ENCODE measurements at places on chromosomes 3 and 15.

DNA sequence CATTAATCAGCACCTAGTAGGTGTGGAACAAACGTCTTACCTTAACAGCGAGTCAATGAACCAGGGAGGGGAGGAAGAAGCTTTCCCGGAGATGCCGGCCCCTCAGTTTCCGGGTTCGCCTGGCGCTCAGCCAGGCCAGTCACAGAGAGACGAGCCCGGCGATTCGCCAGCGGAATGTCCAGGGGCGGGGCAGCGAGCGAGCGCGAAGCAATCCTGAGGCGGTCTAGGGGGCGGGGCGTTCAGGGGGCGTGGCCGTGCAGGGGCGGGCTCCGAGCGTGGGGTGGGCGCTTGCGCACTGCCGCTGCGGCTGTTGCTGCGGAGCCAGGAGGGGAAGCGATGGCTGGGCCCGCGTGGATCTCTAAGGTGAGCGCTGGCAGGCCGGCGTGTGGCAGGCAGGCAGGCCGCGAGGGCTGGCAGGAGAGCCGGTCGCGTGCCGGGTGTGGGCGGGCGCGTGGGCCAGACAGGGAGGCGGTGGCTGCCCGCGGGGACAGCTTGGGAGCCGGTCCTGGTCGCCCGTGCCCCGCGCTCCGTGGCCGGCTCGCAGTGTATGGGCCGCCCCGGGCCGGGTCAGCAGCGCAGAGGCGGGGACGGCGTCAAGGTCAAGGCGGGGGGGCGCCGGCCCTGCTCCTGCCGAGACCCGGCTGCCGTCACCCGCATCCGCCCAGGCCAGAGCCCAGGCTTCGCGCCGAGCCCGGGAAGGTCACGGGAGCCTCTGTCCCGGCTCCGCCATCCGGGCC, at the start of gene IDH3A:
TSS of gene IDH3A (plus strand) at position 295 of the 737 bp plus-strand sequence. CDS start at position 337, 42 bp downstream.
- DNase-seq: peak; percentile 99

- DNase-seq: no peak
Observed at GRCh38 chr3:196007744-196008335, 74.0 kb downstream of the TFRC start.

- no peak for DNase-seq
Observed at GRCh38 chr3:178392511-178392926, 143.7 kb upstream of the KCNMB2 start.

GRCh38 chr3:13325892-13326443, 94.2 kb downstream of the NUP210 start:
- DNase-seq: no peak

- no peak for DNase-seq
Observed at GRCh38 chr3:173826901-173827609, 429.5 kb downstream of the NLGN1 start.

DNA sequence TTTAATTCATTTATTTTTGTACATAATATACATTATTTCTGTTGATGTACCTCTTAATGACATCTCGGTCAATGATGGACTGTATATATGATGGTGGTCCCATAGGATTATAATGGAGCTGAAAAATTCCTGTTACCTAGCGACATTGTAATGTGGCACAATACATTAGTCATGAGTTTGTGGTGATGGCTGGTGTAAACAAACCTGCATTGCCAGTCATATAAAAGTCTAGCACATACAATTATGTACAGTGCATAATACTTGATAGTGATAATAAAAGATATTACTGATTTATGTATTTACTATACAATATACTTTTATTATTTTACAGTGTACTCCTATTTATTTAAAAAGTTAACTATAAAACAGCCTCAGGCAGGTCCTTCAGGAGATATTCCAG, 15.1 kb downstream of the TTC14 start:
- no peak for DNase-seq

DNA sequence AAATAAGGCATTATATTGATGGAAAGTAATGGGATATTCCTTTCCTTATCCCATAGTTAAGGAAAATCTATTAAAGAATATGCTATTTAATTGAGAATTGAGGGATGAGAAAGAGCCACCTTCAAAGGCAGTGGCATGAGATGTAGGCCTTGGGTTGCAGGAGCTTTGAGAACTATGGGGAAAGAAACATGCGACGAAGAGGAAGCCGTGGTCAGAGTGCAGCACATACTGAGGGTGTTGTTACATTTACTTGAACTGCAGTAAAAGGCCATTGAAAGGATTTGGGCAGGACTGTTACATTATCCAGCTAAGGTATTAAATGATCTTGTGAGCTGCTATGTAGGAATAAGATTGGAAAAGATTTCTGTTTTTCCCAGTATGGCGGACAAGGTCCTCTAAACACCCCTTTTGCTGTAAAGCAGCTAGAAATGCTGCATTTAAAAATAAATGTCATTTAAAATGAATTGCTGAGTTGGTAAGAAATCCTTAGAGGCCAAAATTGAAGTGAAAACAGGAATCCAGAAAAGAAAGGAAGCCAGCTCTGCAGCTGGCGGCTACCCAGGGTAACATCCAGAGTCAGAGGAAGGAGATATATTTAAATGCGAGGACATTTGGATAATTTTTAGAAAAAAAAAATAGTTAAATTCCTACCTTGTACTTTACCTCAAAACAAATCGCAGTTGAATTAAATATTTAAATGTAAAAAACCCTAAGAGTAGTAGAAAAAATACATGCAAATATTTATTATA, 61.7 kb downstream of the IL1RAP start:
- DNase-seq: no peak

- no peak for DNase-seq
Observed at GRCh38 chr3:155989536-155989935, 119.1 kb downstream of the GMPS start.

DNA sequence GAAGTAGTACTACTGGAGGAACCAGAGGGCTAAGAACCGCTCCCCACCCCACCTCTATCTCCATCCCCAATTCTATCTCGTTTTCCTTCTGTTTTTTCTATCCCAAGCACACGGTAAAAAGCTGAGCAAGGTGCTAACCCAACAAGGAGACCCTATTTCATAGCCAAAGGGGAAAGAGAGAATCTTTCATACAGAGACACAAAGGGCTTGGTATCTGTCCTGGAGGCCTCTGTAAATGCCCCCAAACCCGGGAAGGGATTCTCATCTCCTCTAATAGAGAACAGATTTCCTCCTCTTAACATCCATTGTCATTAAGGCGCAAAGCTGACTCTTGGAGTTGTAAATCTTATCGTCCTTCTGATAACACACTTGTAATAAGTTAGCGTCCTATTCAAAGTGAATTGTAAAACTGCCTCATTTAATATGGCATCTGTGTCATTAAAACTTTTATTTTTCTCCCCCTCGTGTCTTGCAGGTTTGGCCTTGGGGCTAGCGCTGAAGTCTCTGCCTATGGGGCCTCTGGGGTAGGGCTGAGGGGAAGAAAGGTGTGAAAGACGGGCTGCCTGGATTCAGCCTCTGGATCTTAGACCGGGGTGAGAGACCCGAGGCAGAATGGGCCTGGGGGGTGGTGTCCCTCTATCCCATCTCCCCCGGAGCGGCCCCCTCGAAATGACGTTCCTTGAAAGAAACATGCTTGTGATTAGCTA, 12.1 kb downstream of the NR2F2 start:
- no peak for DNase-seq

DNA sequence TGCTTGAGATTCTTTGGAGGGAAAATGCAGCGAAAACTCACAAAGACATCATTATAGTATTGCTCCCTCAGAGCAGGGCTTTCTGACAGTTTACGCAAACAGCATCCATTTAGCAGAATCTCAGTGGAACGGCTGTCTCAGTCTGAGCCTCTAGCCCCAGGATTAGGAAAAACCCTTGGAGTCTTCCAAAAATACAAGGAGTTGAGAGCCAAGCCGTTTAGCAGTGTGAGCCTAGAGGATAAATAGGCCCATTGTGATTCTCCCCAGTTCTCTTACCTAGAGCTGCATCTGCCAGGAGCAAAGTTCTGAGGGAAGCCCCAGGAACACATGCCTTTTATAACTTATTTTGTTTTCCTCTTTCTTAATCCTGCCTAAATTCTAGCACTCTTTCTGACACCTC, 359.6 kb downstream of the NTRK3 start:
- DNase-seq: no peak

DNA sequence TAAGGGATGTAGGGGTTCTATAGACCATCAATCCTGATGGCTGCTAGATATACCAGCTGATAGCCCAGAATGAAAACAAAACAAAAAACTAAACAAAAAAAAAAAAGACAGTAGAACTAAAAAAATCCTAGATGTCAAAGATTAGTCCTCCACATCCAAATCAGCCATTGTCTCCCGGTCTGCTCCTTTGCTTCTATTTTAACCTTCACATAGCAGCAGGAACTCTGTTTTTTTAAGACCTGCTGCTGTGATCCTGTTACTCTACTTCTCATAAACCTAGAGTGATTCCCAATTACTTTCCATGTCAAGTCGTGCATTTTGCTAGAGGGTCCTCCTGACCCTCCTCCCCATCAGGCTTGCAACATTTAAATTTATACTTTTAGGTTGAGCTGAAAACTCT, 2.5 kb downstream of the IFT122 start:
- no peak for DNase-seq

- no peak for DNase-seq
Observed at GRCh38 chr3:180808823-180809575, 103.5 kb upstream of the FXR1 start.

GRCh38 chr15:74387141-74387541, 19.7 kb upstream of the CYP11A1 start:
- DNase-seq: no peak

GRCh38 chr3:655824-656223, 437.0 kb upstream of the CNTN6 start:
- no peak for DNase-seq

DNA sequence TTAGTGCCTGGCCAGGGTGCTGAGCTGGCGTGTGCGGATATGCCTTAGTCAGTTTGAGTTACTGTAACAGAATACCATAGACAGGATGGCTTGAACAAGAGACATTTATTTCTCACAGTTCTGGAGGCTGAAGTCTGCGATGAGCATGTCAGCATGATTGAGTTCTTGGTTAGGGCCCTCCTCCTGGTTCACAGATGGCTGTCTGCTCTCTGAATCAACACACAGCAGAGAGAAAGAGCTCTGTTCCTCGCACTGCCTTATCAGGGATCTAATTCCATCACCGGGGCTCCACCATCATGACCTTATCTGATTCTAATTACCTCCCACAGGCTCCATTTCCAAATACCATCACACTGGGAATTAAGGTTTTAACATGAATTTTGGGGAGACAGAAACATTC, 386.6 kb upstream of the DPH6 start:
- DNase-seq: no peak

DNA sequence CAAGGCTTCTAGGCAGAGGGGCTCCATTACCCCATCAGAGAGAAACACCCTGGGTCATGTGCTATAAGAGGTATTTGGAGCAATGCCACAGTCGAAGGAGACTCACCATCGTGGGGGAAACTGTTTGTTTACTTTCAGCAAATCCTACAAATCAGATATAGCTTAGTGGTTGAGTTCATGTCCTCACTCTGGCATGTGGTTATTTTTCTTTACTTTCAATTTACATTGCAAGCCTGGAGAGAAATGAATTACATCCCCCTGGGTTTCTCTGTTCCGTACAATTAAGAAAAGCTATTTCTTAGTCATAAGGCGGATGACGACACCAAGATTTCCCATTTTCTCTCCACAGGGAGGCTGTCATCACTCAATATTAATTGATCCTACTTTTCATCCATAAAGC, 36.9 kb downstream of the RFTN1 start:
- no peak for DNase-seq

DNA sequence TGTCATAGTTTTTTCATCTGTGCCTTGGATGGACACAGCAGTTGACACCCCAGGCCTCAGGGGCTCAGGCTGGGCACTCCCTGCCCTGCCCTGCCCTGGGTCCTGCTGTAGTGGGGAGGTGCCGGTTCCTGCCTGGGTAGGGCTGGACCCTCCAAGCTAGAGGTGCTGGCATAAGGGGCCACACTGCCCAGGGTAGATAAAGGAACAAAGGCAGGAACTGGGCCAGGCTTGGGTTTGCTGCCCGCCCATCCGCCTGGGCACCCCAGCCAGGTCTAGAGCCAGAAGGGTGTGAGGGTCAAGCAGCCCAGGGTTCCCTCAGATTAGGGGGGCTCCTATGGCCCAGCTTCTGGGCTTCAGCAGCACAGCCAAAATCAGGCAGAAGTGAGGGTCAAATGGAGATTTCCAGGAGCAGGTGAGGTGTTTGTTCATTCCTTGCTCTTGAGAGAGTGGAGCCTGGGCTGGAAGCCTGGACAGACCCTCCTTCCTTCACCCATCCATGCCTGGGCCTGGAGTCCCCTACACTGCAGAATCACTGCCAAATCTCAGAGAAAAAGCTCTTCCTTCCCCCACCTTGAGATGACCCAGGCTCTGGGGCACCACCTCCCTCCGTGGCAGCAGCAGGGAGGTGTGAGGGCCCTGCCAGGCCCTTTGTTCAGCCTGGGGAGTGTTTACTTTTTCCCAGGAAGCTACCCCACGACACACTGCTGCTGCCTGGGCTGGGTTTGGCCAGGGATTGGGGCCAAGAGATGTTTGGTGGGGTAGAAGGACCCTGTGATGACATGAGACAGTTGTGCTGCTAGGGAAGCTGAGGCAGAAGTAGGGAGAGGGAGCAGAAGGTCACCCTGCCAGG, 7.1 kb downstream of the SEMA3F start:
- DNase-seq: no peak

- no peak for DNase-seq
Observed at GRCh38 chr3:116966649-116967048, 257.1 kb downstream of the TUSC7 start.

DNA sequence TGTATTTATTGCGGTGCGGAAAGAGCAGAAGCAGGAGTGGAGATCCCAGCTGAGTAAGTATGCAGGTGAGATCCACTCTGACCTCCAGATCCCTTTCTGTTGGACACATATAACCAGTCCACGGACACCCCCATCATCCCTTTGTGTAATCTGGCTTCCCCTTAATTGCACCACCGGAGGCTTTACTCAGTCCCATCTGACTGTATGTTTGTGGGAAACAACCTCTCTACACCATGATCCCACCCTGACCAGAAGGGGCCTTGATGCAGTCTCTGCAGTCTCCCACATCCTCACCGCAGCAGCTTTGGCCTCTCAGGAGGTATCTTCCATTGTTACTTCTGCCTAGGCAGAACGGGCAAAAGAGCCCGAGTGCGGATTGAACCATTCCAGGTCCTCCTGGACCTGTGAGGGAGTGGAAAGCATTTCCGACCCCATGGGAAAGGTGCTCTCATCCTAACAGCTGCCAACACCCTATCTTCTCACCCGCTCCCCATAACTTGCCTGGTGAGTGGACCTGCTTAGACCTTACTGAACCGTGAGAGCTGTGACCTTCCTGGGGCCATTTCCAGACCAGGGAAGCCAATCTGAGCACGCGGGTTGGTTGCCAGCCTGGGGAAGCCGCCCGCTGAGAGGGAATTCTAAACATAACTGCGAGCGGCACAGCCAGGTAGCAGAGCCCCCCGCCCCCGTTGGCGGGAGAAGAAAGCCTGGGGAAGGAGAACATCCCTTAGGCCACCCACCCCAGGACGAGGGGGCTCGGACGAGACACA, 1.1 kb downstream of the SLCO2A1 start:
- no peak for DNase-seq

GRCh38 chr3:153972862-153973261, 148.3 kb upstream of the ARHGEF26 start:
- DNase-seq: no peak

- DNase-seq: no peak
Observed at GRCh38 chr15:27254055-27254454, 283.1 kb downstream of the GABRG3 start.

Measured in GM20000 (cell line).